ENCODE measurements at places on chromosomes 6 and 20.
A peak's percentile ranks its signal among the peaks of the same experiment; 100 is the strongest.

DNA sequence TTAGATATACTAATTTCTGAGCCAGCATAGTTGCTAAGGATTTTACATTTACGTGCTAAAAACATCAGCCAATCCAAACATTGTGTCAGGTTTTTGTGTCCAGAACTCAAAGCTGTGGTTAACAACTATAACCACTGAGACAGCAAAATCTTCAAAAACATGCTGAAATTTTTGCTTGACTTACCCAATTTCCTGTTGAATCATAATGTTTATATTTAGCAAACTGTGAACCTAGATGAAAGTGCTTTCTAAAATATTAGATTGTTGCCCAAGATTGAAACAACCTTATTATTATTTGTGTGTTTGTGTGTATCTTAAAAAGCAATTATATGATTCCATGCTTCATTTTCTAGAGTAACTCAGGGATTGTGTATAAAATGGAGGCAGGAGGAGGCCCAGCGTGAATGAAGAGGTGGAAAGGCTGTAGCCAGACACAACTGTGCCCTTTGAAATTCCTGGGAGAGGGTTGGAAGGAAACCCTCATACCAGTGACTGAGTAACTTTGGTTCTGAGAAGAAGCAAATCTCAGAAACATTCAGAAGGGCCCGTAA, 48.0 kb downstream of the ARMC2 start:
- DNase-seq, result no peak

- peak; percentile 34 for DNase-seq
Observed at GRCh38 chr6:87066449-87067333, 28.2 kb downstream of the CGA start.

- DNase-seq, result no peak
Observed at GRCh38 chr6:168819546-168819945, 378.6 kb downstream of the SMOC2 start.

GRCh38 chr6:52596371-52597028, 19.6 kb upstream of the TRAM2 start:
- DNase-seq, result peak; percentile 41

DNA sequence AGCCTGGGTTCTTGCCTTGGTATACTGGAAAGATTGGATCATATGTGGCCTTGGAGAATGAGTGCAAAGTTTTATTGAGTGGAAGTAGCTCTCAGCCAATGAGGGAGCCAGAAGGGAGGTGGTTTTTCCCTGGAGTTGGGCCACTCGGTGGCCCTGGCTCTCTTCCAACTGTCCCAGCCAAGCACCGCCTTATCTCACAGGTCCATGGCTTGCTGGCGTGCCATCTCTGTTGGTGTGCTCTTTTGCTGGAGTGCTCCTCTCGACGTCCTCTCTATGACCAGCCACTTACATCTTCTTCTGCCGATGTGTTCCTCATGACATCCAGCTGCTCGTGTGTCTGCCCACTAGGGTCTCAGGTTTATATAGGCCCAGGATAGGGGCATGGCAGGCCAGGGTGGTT, 505.9 kb upstream of the SYNCRIP start:
- DNase-seq, result no peak

DNA sequence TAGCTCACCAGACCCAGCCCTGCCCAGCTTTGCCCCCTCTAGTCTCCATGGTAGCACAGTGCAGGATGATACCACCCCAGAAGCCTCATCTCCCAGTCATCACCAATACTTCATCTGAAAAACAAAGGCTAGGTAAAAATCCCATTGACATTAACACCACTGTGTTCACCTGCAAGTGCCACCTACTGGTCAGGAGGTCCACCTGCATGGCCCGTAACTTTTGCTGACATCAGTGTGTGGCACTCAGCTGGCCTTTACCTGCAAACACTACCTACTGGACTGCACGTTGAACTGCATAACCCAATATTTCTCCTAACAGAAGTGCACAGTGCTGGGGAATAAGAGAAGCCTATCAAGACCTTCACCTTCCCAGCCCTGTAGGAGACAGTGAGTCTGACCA, 234.7 kb upstream of the ADGRB3 start:
- DNase-seq, result no peak

- no peak for DNase-seq
Observed at GRCh38 chr20:51985013-51985415, 182.7 kb upstream of the SALL4 start.

GRCh38 chr6:26211963-26212362, 124.7 kb downstream of the HFE start:
- DNase-seq, result no peak

DNA sequence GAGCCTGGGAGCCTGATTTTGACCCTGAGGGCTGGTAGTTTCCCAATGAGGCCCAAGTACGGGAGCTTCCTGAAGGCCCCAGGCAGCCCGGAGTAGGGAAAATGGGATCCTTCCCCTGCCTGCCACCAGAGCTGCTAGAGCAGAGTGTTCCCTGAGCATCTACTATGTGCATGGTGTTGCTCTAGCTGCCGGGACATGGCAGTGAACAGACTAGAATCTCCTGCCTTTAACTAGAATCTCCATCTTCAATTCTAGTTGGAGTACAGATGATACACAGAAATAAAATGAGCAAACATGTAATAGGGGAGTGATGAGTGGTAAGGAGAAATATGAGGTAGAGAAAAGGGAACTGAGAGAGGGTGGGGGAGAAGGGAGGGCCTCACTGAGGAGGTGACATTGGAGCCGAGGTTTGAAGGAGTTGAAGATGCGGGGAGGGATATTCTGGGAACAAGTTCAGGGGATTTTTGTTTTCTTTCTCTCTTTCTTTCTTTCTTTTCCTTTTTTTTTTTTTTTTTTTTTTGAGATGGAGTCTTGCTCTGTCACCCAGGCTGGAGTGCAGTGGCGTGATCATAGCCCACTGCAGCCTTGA, 18.5 kb downstream of the VSTM2L start:
- DNase-seq, result no peak

GRCh38 chr6:168293636-168294530, 25.7 kb downstream of the DACT2 start:
- DNase-seq, result no peak

DNA sequence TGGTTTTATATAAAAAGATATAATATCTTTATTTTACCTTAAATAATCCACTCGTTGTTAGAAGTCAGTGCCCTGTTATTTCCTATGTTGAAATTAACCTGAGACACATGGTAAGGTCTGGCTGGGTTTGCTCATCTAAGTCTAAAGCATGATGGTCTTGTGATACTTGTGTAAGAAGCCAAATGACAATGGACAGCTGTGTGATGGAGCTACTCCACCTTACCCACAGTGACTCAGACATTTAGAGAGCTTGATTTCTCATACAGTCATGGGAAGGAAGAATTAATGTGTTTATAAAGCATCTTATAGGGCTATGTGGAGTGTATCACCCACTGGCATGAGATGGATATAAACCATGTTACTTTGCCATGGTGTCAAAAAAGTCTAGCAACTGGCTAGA, 11.7 kb downstream of the CTCFL start:
- no peak for DNase-seq

DNA sequence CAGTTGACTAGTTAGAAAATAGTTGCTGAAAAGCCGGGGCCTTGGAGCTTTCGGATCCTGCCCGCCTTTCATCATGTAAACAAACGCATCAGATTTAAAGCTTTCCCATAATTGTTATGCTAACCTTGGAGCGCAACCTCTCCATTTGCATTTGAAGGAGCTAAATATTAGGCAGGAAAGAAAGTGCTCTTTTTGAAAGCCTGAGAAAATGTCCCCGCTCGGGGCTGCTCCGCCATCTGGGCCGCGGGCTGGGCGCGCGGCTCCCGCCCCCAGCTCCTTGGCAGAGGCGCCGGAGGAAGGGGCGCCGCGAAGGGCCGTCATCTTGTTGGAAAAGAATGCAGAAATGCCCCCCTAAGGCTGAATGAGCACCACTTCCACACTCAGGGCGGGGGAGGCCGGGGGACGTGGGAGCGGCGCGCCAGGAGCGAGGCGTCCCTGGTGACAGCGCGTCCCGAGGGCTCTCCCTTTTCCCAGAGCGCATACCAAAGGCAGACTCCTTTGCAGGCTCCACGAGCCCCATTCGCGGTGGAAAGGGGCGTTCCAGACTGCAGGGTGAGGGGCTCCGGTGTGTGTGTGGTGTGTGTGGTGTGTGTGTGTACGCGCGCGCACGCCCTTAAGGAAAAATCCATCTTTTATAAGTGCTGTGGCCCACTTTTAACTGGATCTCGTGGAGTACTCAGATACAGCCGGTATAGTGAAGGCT, 145.6 kb upstream of the ID4 start:
- DNase-seq, result peak; percentile 74

DNA sequence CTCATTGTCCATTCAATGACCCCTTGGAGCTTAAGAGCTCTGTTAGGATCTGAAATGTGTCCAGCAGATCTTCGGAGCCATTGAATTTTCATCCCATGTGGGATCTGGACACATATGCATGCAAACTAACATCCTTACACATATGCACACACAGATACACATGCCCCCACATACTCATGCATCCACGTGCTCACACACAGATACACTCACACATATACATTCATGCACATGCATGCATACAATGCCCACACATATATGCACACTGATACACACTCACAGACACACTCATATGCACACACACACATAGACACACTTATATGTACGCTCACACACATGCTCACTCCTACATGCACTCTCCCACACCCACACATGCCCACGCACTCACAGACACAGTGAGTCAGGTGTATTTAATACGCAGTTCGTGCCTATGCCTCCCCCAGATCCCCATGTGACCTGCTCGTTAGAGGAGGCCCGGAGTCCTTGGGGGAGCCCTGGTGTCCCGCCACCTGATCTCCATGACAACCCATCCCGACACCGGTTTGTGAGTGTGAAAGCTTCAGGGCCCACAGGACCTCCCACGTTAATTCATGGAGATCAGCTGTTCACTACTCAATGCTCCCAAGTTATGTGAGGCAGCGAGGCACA, 121.9 kb upstream of the SULF2 start:
- DNase-seq, result peak; percentile 42

DNA sequence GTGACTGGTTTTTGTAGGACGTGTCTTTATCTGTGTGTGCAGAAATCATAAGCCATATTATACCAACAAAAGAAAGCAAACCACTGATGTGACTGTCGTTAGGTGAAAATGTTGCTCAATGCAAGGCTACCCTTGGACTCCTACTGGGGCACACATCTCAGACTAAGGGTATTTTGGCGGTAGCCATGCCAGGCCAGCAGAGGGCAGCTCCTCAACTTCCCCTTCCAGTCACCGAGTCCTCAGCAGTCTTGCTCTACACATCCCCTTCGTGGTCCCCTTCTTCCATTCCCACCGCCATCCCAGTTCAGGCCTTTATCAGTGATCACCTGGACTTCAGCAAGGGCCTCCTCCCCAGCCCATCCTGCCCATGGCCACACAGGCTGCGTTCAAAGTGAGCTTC, 113.7 kb upstream of the GGTLC1 start:
- DNase-seq, result no peak

- DNase-seq, result no peak
Observed at GRCh38 chr6:143397227-143398222, 53.0 kb downstream of the ADAT2 start.

- DNase-seq, result no peak
Observed at GRCh38 chr20:44324343-44324742, 12.5 kb upstream of the R3HDML start.

DNA sequence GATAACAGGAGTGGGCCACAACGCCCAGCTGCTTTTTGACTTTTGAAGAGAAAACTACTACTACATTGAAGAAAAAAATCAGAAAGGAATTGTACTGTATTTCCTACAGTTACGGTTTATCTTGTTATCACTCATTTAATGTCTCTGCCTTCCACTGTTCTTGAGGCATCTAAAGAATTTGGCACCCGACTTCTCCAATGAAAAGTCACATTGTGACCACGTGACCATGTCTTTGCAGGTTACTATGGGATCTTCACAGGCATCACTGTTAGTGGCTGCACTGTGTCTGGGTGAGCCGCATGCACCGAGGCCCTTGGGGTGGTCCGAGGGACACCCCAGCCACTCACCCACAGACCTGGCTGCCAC, 26.8 kb downstream of the RRBP1 start:
- DNase-seq, result no peak

GRCh38 chr6:7267071-7267465, 45.9 kb downstream of the SSR1 start:
- DNase-seq, result no peak

DNA sequence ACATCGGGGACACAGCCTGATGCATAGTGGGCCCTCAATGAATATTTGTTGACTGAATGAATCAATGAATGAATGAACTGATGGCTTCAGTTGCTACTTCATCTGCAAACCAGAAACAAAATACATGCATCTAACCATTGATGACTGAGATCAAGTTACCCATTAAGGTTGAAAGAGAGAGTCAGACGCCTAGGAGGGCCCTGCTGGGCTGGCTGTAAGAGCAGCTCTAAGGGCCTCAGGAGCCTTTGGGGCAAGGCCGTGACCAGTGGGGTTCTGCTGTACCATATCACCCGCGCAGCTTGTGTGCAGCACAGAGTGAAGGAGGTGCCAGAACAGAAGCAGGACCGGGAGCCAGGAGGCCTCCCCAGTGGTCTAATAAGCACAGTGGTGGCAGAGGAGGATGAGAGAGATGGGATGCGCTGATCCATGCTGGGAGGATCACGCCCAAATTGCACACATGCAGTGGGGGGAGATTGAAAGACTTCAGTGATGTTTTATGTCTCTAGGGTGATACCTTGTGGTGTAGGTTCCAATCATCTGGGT, 96.1 kb upstream of the KCNG1 start:
- no peak for DNase-seq

DNA sequence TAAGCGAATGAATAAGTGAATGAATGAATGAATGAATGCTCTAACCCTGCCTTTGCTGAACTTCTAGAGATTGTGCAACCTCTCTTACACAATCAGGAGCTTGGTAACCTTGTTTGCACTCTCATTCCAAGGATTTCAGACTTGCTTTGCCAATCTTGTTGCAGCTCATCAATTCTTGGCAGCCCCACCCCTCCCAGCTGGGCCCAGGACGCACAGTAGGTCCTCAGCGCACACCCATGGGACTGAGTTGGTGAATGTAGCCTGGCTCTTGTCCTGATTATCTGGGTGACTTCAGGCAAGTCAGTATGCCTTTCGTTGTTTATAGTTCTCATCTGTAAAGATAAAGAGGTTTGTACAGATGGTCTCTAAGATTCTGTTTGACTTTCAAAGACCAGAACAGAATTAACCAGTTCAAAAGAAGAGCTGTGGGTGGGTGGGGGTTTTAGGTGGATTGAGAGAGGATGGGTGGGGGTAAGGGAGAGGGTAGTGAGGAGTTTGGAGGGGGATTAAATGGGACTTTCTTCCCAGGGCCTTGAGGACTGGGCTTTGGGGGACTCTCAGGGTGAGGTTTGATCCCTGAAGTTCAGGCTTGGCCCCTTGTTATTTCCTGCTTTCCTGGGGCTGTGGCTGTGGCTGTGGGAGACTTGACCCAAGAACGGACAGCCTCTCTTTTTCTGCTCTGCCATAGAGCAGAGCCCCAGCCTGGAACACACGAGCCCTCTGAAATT, 33.2 kb downstream of the VEGFA start:
- DNase-seq, result no peak

DNA sequence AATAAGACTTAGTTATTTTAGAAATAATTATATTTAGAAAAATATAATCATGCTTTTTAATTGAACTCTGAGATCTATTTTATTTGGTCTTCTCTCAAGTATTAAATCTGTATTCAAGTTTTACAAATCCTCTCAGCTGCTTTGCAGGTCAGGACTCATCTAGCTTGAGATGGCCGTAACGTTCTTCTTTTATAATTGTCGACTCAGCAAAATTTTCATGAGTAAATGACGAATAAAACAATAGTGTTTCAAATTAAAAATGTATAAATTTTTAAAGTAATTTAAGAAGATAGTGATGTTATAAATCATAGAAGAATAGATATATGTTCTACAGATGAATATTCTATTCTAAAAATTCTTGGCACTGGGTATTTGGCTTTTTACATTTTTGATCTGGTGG, 957.1 kb upstream of the EYS start:
- no peak for DNase-seq

- no peak for DNase-seq
Observed at GRCh38 chr6:105458084-105458483, 55.2 kb upstream of the PREP start.

GRCh38 chr6:154664287-154664686, 68.9 kb upstream of the SCAF8 start:
- no peak for DNase-seq

Measured in putamen (tissue), 1 donor.